Mesothelial cell of epicardium (in vitro differentiated cells): ENCODE measurements at places on chromosomes 1 and 21. TPM values are rescaled to one million over a fixed set of nuclear protein-coding genes. Genes with fewer than 3 reads are reported as not detected.

ELF3 gene
- total RNA-seq: 111 to 112 TPM (median 112 TPM) in 3 replicates

- peaks cover 43% of the 10 kb centered on the region for H3K4me1 ChIP-seq
- peak overlapping the region; percentile 99 for H3K27ac ChIP-seq
- H3K36me3 ChIP-seq: no peaks in the 10 kb centered on the region
- DNase-seq: peak; percentile 20
- peak overlapping the region; percentile 97 for H3K4me3 ChIP-seq
These were observed 1.3 kb downstream of the POU2F1 start for GRCh38 chr1:167221738-167222610.

LCE1C gene
- not detected in 3 replicates for total RNA-seq

PRAMEF18 gene
- total RNA-seq: not detected in 3 replicates

MR1 gene
- 4.2 to 5.5 TPM (median 4.7 TPM) in 3 replicates for total RNA-seq

DEPDC1 gene
- total RNA-seq: 9.9 to 11.4 TPM (median 10.4 TPM) in 3 replicates

DNA sequence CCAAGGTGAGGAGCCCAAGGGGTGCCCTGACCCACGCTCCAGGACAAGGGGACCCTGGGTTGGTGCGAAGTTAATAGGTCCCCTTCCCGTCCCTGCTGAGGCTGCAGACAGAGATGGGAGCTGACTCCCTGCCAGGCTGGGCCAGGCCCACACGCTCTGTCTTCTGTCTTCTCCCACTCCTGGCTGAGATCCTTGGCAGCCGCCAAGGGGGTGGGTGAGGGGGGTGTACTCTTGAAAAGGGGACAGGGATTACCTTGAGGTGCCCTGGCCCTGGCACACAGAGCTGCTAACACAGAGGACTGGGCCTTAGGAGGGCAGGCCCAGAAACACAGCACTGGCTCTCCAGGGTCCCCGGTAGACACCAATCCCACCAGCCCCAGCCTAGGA lies 11.0 kb upstream of the CTRC start:
- H3K36me3 ChIP-seq: peaks cover 4% of the 10 kb centered on the region
- no peaks in the 10 kb centered on the region for H3K27me3 ChIP-seq
- no peak for DNase-seq
- no peak overlapping the region for H3K4me3 ChIP-seq

DNA sequence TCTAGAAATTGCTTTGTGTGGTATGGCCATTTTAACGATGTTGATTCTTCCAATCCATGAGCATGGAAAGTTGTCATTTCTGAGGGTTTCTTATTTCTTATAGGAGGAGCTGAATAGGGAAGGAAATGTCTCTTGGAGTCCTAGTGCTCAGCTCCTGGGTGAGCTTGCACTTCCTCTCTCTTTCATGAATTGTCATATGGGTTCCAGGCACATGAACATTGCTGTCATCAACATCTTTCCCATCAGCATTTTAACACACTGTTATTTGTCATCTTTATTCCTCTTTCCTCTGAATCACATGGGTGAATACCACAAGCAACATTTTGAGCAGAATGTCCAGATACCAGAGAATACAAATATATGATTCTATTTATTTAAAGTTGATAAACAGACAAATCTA lies 23.4 kb downstream of the SLAMF6 start:
- H3K4me1 ChIP-seq: no peaks in the 10 kb centered on the region
- H3K27me3 ChIP-seq: peaks cover 6% of the 10 kb centered on the region
- DNase-seq: no peak
- H3K36me3 ChIP-seq: no peaks in the 10 kb centered on the region
- no peak overlapping the region for H3K27ac ChIP-seq

DNA sequence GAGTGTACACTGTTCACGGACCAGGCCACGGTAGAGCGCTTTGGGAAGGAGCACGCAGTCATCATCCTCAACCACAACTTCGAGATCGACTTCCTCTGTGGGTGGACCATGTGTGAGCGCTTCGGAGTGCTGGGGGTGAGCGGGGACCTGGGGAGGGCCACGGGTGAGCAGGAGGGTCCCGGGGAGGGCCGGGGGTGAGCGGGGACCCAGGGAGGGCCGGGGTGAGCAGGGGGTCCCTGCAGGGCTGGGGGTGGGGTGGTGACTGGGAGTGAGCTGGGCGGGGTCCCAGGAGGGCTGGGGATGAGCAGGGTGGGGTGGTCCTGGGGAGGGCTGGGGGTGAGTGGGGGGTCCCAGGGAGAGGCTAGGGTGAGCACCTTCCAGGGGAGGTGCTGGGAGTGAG lies 44.1 kb upstream of the TRAPPC10 start:
- DNase-seq: no peak
- no peak overlapping the region for H3K27ac ChIP-seq
- no peaks in the 10 kb centered on the region for H3K4me1 ChIP-seq
- H3K27me3 ChIP-seq: no peaks in the 10 kb centered on the region

- peaks cover 6% of the 10 kb centered on the region for H3K27me3 ChIP-seq
- H3K4me3 ChIP-seq: no peak overlapping the region
- peaks cover 14% of the 10 kb centered on the region for H3K4me1 ChIP-seq
- DNase-seq: no peak
These were observed 44.0 kb upstream of the FMO2 start for GRCh38 chr1:171140956-171141687.

DNA sequence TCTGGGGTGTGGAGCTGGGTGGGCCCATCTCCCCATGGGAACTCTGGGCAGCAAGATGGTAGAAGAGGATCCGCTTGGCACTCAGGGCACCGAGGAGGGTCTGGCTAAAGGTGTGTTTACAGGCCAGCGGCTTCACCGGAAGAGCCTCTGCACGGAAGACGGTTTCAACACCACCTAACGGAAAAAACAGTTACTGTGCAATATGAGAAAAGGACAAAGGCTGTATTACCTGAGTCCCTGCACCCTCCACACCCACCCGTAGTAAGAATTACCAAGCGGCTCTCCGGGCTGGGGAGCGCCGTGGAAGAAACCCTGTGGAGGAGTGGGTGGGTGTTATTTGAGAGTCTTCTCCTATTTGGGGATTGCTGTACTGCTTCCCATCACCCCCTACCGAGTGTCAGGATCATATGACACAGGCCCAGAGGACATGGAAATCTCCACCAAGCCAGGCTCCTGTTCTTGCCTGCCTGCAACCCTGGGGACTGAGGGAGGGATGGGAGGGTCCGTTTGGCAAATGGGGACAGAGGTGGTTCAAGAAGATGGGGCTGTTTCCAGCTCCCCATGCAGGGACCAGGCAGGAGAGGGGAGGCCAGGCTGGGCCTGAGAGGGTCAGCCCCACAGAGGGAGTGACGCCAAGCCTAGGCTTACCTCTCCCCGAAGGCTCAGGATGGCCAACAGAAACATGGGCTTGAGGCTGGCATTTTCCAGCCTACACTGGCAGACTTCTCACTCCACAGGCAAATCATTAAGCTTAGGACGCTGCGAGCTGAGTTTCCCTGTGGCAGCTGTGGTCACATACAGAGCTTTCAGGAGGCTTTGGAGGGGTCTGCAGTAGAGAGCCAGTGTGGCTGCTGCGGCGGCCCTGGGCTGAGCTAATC lies 203.5 kb upstream of the TMEM51 start:
- H3K36me3 ChIP-seq: peaks cover 8% of the 10 kb centered on the region
- H3K27ac ChIP-seq: peak overlapping the region; percentile 61
- no peaks in the 10 kb centered on the region for H3K27me3 ChIP-seq
- H3K4me3 ChIP-seq: no peak overlapping the region

DNA sequence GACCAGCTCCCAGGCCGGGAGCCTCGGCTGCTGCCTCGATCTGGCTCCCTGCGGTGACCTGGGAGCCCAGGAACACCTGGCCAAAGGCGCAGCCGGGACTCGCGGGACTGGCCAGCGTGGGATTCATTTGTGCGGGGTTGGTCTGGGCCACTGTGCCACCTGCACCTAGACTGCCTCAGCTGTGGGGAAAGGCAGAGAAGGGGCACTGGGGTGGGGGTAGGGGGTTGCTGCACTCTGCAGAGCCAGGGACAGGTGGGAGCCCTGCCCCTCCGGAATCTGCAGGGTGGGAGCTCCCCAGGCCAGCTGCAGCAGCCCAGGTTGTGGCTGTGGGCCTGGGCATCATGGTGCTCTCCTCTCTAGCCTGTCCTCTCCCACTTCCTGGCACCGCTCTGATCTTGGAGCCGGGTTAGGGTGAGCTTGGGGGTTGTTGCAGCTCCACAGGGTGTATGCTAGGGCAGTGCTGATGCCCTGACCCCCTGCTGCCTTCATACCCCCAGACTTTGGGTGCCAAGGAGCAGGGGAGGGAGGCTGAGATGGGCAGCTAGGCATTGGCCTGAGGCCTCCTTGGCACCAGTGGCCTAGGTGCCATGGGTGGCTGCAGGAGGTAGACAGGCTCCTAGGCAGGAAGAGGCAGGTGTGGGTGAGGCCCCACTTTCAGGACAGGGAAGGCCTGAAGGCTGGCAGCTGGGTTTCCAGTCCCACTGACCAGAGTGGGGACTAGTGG lies 57.5 kb upstream of the ETV3 start:
- DNase-seq: no peak
- H3K27ac ChIP-seq: no peak overlapping the region
- H3K4me1 ChIP-seq: peaks cover 14% of the 10 kb centered on the region
- no peaks in the 10 kb centered on the region for H3K27me3 ChIP-seq
- no peak overlapping the region for H3K4me3 ChIP-seq
